HuH-7.5 (cell line): ENCODE measurements at places on chromosomes 4 and X.

DNA sequence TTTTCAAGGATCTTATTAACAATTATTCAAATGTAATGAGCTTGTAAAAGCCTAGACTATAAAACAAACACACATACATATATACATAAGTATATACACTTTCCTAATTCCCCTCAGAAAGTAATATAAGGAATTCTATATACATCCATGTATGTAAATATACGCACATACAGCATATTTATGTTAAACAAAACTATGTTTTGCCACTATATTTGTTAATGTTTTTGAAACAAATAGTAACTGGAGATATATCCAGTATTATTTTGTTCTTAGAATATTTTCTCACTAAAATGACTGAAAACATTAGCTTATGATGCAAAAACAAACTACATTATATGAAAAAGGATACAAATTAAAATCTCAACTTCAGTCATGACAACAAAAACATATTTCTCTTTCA is 85.1 kb downstream of the FBXO8 start:
- DNase-seq = no peak

GRCh38 chr4:80486603-80487002 is 151.1 kb downstream of the CFAP299 start:
- no peak for DNase-seq

GRCh38 chr4:6527683-6528595 is 47.0 kb upstream of the MAN2B2 start:
- DNase-seq = no peak

DNA sequence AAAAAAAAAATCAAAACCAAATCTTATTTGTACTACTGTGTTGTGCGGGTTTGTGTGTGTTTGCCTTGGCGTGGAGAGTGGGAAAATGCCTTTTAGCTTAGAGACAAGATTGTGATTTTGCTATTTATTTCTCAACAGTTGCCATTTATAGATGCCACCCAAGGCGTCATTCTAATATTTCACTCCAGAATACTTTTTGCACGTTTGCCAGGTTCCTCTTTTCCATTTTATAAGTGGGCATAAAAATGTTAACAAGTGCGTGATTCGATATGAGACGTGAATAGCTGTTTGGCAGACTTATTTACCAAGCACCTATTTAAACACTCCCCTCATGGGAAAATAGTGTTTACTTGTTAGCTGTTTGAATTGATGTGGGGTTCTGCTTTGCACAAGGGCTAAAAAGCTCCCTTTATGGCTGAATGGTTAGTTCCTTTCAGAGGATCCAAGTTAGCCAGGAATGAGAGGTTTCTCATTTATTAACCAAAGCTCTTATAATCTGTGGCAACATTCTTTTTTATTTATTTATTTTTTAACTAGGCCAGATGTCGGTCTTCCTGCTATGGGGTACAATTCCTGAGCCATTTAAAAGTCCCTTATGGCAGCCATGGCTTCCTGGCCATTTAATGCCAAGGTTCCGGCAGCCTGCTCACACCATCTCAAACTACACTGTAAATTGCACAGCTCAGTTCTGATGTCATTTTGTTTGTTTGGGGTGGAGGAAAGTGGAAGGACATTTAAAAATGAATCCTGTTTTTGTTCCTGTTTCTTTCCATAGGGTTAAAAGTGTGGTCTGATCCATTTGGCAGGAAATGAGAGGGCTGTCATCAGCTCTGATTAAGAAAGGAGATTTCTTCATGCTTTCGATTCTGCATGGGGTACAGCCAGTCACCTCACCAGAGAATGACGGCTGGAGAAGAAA is 14.6 kb downstream of the SMIM20 start:
- DNase-seq = no peak

DNA sequence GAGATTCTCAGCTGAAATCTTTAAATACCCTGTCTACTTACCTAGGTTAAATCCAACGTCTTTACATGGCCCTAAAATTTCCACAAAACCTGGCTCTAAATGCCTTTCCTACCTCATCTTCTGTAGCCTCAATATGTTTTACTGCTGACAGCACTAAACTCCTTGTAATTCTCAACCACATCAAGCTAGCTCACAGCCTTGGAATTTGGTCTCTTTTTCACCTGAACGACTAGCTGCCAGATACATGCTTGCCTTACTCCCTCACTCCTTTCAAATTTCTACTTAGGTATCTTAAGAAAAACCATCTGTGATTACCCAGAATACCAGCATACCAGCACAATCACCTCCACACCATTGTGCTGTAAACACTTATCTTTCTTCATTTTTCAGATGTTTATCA is 635.6 kb upstream of the PCDH10 start:
- no peak for DNase-seq

DNA sequence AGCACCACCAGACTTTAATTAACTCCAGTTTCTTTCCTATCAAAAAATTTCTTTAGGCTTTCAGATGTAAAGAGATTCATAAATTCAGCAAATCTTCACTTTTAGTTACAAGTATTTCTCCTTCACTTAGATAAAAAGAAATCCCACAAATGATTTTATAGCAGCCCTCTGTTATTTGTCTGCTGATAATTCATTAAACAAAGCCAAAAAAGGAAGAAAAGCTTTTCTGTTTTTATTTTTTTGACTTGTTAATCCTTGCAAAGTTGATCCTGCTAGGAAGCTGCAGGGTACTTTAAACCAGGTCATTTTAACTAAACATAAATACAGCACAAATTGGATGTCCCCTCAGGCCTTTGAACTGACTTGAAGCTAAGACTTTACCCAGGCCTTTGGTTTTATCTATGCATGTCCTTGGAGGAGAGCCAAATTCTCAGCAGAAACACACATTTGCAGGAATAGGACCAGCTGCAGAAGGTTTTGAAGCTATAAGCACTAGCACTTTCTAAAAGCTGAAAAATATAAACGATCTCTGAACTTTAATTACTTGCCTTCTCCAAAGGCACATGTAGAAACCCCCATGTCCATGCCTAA is 57.5 kb downstream of the PCDH18 start:
- no peak for DNase-seq

GRCh38 chr4:32519060-32519459 is 1798.9 kb downstream of the PCDH7 start:
- DNase-seq = no peak

GRCh38 chr4:13452927-13453579 is 31.1 kb downstream of the RAB28 start:
- DNase-seq = no peak

DNA sequence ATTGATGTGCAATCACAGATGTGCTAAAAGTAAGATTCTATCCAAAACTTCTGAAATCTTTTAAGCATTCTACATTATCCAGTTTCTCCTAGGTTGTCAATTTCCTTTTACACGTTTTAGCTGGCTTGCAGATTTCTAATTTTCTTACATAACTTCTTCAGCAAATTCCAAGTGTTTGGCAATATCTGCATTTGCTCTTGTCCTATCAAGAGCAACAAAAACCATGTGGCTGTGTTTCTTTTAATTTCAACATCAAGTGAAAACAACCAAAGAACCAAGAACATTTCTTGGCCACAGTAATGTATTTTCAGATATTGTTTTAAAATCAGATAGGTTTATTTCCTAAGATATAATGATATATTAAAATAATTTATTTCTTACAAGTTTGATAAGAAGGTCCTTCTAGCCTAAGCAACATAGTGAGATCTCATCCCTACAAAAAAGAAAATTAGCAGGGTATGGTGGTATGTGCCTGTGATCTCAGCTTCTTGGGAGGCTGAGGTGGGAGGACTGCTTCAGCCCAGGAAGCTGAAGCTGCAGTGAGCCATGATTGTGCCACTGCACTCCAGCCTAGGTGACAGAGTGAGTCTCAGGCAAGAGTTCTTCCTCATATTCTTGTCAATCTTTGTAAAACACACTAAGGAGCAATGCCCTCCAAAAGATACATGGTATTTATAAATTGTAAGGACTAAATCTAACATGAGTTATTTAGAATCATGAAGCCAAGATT is 131.4 kb upstream of the NAP1L5 start:
- no peak for DNase-seq

- no peak for DNase-seq
Observed at GRCh38 chr4:79850626-79851025, 222.4 kb downstream of the ANTXR2 start.

DNA sequence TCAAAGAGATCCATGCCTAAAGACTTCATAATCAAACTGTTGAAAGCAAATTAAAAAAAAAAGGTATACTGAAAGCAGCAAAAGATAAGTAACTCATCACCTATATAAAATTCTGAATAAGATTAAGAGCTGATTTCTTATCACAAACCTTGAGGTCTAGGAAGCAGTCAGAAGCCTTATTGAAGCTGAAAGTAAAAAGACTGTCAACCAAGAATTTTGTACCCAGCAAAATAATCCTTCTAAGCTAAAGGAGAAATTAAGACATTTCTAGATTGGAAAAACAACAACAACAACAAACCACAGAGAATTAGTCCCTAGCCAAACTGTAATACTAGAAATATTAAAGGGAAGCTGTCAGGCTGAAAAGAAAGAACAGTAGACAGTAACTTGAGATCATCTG is 622.9 kb downstream of the PCDH7 start:
- DNase-seq = no peak

DNA sequence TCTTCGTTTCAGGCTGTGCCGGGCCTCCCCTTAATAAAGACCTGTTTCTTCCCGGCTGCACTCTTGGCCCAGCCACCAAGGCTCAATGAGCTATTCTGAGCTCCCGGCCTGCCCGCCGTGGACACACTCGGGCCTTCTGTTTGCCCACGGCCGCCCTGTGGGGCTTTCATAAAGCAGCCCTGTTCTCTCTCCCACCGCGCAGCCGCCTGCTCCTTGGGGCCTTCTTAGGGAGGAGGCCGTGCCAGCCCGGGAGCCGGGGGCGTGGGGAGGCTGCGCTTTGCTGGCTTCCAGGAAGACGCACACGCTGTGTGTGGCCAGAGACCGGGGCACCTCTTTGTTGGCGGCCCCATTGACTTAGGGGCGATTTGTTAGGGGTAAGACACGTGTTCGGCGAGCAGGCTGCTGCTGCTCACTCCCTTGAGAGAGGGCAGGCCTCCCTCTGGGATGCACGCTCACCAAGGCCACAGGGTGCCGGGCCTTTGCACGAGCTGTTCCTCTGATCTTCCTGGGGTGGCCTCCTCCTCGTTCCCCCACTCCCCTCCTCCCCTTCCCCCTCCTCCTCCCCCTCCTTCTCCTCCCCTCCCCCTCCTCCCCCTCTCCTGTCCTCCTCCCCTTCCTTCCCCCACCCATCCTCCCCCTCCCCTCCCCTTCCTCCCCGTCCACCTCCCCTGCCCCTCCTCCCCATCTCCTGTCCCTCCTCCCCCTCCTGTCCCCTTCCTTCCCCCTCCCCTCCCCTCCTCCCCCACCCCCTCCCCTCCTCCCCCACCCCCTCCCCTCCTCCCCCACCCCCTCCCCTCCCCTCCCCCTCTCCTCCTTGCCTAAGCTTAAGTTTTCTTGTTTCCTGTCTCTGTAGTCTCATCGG is 11.3 kb downstream of the BLOC1S4 start:
- DNase-seq = no peak

- DNase-seq = no peak
Observed at GRCh38 chrX:154717824-154718223, 33.1 kb downstream of the GAB3 start.

DNA sequence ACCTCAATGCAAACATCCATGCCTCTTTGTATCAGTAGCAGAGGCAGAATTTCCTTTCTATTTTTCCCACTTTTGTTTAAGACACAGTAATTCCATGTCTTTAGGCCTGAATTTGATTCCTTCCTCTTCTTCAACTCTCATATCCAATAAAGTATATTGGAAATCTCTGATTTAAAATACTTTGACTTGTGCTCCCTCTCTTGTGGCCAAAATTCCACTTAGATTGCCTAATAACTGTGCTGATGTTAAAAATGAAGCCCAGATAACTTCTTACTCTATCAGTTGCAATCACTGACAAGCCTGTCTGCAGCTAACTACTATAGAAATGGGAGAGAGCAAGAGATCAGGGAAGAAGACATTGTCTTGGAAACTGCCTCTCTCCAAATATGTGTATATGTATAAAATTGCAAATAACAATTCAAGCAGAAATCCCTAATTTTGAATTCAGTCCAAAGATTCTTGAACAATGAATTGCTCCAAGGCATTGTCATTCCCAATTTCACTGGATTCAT is 163.5 kb upstream of the SPIN4 start:
- no peak for DNase-seq

DNA sequence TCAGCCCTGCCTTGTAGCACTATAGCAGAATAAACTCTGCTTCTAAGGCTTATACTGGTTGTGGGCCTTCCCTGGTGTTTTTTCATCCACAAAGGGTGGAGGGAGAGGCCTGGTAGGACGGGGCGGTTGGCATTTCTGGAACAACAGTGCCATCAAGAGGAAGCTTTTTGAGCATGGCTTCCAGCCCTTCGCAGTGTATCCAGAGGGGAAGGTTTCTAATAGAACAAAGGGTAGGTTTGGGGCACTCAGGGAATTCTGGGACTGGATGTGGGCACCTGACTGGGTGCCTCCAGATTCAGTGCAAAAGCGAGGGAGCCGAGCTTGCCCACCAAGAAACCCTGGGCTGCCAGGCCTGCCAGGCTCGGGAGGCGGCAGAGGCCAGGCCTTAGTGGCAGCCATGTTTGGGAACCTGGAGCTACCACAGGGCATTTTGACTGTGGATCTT is 229.6 kb upstream of the AGTR2 start:
- DNase-seq = no peak
